CD4-positive, alpha-beta T cell treated with Interleukin-10 for 1 hour (primary cell): ENCODE measurements at places on chromosomes 3 and 15.

GRCh38 chr15:57885435-57885834 lies 178.9 kb downstream of the POLR2M start:
- no peak for DNase-seq

DNA sequence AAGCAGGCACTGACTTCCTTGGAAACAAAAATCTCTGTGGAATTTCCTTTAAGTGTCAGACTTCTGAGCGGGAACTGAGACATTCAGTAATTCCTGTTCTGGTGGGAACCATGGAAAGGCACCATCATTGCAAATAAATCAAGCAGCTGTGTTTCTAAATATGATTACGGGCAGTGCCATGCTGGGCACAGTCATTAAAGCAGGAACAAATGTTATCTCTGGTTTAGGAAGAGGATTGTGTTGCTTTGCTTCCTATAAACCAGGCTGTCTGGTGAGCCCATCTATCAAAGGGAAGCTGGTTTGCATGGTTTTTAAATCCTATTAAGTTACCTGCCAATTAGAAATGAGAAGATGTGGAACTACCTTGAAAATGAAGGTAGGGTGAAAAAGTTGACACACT lies 86.7 kb downstream of the EBLN2 start:
- DNase-seq: no peak

GRCh38 chr15:47587940-47588802 lies 129.1 kb upstream of the SEMA6D start:
- no peak for DNase-seq

GRCh38 chr3:52277972-52278509 lies 408 bp downstream of the WDR82 start:
- peak; percentile 65 for DNase-seq

- DNase-seq: no peak
These were observed 89.7 kb upstream of the RASGRF1 start for GRCh38 chr15:79180318-79180717.

GRCh38 chr3:9347887-9348286 lies 15.0 kb upstream of the THUMPD3 start:
- no peak for DNase-seq

DNA sequence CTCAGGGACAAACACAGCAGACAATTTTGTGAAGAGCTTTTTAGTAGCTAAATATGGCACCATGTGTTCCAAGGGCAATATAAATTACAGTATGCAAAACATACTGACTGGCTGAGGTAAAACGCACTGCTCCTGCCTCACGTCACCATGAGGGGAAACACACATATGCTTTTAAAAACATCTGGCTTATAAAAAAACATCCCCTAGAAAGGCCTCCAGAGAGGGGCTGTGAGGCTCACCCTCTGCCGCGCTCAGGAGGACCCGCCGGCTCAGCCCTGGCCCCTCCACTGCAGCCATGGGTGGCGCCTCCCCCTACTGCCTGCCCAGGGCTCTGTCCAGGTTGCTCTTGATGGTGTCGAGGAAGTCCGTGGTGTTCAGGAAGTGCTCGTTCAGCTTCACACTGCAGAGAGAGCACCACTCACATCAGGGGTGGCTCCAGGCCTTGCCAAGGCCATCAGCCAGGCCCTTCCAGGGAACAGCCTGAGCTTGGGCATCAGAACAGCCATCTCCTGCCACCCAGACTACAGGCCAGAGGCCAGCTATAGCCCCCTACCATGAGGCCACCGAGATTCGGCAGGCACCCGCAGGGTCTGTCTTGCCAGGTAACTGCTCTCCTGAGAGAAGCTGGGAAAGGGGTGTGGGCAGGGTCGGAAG lies 18.2 kb downstream of the IDH2 start:
- no peak for DNase-seq

DNA sequence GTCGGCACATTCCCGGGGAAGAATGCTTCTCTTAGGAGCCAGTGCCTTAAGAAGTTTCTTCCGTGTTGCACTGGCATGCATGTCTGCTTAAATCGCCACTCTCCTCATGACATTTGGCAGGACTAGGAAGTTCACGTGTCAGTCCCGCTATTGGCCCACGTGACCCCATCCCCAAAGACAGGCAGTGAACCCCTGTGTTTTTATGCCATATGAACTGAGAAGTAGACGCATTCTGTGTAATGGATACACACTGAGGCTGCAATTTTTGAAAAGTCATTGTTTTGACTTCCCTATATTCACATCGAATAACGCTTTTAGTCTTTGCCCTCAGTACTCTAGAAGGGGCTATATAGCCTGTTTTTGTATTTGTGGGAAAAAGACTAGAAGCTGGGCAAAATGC lies 125.6 kb upstream of the TBL1XR1 start:
- DNase-seq: no peak

DNA sequence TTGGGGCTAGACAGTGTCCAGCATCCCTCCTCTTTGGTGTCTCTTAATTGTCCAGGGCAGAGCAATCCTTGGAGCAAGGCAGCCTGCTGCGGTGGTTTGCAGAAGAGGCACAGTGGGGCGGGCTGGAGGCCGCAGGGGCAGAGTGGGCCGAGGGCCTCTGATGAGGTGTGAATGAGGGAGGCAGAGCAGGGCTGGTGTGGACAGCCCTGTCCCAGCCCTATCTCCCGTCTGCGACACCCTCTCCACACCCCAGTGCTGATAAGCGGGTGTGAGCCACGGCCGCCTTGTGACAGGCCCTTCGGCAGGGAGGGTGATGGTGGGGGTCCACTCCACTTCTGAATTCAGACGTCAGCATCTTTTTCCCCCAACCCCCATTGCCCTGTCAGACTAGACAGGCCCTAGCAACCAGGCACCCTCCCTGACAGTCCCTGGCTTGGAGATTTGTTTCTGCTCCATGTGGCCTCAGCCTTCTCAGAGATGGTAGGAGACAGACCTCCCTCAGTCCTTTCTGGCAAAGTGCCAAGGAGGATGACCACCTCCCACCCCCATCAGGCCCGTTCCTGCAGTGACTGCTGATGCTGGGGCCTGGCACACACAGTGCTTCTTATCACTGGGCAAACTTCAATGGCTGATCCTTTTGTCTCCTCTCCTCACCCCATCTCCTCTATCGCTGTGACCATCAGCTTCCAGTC lies 37.3 kb downstream of the EXOG start:
- DNase-seq: no peak

DNA sequence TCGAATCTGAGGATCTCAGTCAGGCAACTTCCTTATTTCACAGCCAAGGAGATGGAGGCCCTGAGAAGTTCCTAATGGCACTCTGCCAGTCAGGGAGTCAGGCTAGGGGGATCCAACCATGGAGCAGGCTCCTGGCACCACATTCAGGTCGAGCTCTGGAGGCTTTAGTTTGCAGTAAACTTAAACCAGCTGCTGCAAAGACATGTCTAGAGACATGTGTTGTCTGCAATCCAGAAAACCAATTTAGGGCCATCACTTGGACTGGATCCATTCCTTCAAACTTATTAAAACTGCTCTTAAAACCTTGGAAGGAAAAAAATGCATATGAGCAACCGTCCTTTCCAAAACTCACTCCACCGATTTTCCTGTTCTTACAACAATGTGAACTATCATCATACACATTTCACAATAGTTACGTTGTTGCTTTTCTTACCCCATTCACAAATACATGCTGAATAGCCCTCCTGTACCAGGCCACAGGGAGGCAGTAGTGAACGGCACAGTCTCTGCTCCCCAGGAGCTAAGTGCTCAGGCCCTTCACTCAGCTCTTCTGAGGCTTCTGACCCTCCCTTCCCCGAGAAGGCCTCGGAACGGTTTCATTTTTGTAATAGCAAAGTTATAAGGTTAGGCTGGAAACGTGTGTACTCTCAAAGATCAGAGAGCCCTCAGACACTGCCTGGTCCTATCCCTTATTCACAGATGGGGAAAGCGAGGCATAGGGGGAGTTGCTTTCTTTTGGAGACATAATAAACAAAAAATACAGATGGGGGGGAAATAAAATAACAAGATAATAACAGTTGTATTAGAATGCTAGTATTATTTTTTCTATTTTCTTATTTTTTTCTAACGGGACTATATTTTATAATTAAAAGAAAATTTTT lies 20.1 kb downstream of the RFT1 start:
- DNase-seq: peak; percentile 46

DNA sequence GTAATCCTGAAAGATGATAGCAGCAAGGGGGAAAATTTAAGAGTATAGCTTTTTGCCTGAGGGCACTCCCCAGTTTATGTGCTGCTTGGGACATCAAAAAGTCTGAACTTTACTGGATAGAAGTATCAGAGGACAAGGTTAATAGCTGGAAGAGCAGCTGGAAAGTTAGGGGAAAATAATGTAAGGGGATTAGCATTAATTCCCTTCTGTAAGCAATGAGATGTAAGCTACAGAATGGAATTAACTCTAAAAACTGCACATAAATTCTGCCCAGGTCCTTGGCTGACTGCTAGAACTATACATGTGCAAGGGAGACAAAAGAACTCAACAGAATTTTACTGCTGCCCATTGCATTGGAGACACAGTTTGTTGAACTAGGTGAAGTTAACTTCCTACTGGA lies 55.6 kb downstream of the ATP11B start:
- no peak for DNase-seq

GRCh38 chr3:39292961-39293360 lies 13.1 kb upstream of the CX3CR1 start:
- DNase-seq: no peak

DNA sequence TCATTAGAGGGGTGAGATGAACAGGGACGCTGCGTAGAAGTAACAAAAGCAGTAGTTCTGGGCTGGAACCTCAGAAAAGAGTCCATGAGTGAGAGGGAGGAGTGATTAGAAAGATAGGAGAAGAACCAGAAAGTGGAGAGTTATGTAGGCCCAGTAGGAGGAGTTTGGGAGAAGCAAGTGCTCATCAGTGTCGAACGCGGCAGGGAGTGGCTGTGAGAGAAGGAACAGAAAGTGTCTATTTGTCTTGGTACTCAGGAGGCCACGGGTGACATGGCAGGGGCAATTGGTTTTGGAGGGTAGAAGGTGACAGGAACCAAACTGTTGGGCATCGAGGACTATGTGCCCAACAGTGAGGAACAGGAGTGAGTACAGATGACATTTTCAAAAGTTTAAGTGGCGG lies 1.3 kb upstream of the INSYN1 start:
- no peak for DNase-seq

DNA sequence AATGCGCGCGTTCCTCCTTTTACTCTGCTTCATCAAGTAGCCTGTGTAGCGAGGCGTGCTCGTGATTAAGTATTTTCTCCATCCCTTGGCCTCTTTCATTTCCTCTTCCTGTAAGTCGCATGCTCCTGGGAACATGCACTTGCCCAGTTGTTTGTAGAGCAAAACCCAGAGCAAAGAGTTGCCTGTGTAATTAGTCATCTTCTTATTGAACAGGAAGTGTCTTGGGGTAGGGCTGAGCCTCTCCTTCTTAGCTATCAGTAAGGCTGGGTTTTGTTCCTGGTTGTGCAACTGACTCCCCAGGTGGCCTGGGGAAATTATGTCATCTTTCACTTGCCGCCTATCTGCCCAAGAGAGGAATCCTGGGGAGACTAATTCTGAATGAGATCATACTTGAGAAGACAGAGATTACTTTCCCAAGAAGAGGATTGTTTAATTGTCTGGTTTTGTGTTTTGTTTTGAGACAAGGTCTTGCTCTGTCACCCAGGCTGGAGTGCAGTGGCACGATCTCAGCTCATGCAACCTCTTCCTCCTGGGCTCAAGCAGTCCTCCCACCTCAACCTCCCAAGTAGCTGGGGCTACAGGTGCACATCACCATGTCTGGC lies 14.9 kb downstream of the LIPH start:
- DNase-seq: peak; percentile 11

DNA sequence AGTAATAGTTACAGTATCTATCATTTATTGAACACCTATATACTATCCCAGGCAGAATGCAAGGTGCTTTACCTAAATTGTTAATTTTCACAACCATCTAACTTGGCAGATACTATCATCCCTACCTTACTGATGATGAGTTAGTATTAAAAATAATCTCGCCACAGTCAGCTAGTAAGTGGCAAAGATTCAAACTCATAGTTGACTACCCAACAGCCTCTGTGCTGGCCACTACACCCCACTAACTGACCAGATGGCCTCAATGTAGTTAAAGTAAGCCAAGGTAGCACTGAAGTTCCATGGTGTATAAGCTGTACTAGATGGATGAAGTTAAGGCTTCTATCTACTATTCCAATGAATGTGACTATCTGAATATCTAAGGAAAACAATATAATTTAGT lies 44.8 kb downstream of the PEAK1 start:
- DNase-seq: no peak

- no peak for DNase-seq
These were observed 151.7 kb downstream of the MEGF11 start for GRCh38 chr15:66101715-66102395.

DNA sequence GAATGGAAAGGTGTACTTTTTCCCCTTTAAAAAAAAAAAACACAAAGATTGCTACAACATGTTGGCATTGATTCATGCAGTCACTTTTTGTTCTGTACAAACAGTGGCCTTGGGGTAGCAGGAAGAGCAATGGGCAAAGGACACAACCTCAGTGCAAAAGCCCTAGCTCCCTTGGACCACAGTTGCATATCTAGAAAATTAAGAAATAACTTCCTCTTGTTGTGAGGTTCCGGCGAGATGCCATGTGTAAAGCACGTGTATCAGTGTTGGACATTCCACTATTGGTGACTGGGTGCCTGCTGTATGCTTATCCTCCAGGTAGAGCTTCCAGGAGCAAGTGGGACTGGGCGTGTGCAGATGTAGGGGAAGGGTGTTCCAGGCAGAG lies 164.5 kb downstream of the THSD4 start:
- DNase-seq: no peak

GRCh38 chr3:65303431-65303830 lies 615.6 kb upstream of the ADAMTS9 start:
- DNase-seq: no peak

DNA sequence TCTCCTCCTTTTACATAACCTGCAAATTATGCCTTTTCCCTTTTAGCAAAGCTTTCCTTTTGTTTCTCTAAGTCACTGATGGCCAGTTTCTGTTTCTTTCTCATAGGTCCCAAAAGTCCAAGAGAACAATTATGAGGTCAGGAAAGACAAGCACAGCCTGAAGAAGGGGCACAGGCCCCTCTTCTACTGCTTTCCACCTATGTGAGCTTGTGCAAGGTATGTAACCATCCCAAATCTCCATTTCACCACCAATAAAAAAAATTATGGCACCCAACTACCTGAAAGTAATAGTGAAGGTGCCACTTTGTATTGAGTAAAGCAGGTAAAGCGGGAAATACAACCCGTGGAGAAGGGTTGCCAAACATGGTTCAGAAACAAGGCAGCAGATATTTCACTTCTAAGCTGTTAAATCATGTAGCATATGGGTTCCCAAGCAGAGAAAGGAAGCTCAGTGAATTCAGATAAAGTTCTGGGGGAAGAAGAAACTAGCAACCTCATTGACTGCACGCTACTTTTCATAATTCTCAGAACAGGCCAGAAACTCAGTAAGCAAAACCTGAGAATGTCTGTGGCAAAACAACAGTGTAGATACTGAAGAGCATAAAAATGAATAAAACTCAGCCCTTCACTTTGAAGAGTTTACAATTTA lies 4.2 kb downstream of the PLOD2 start:
- DNase-seq: no peak
